ENCODE measurements at places on chromosomes 7 and 10.
A peak's percentile ranks its signal among the peaks of the same experiment; 100 is the strongest.

DNA sequence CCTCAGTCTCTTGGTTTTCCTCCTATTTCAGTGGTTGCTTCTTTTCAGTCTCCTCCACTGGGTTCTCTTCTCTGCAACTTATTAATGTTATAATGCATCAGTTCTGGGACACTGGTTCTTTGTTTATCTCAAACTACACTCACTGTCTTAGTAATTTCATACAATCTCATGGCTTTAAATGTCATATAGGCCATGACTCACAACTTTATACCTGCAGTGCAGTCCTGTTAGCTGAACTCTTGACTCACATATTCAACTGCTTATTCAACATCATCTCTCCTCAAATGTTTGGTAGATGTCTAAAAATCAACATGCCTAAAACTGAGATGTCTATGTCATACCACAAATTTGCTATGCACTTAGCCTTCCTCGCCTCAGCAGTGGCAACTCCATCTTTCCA is 101.2 kb upstream of the PALS2 start:
- no peak for DNase-seq

DNA sequence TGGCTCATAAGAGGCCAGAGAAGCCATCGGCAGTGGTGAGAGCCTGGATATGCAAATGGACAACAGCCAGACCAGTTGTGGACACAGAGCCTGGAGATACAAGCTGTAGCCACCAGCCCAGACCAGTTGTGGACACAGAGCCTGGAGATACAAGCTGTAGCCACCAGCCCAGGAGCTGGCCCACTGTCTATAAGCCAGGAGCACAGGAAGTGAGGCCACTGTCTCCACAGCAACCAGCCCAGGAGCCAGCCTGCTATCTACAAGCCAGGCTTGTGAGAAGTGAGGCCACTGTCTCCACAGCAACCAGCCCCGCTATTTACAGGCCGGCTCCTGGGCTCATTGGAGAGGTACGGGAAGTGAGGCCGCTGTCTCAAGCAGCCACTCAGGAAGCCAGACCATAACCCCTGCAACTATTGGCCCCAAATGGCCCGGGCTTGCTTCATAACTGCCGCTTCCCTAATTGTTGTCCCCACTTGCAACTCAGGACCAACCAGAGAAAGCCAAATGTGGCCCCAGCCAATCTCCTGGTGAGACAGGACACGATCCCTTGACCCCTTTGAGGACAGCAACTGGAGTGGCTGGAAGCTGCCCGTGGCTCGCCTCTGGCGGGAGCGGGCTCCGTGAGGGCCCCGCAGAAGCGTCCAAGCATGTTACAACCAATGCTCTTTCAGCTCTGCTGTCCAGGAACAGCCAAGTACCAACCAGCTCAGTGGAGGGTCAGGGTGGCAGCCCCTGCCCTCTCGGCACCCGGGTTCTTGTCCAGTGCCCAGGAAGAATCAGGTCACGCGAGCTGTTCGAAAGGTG is 44.1 kb upstream of the CNPY1 start:
- DNase-seq, result no peak

- peak; percentile 17 for DNase-seq
Measured at GRCh38 chr10:6014241-6014761, 37.0 kb upstream of the IL15RA start.

DNA sequence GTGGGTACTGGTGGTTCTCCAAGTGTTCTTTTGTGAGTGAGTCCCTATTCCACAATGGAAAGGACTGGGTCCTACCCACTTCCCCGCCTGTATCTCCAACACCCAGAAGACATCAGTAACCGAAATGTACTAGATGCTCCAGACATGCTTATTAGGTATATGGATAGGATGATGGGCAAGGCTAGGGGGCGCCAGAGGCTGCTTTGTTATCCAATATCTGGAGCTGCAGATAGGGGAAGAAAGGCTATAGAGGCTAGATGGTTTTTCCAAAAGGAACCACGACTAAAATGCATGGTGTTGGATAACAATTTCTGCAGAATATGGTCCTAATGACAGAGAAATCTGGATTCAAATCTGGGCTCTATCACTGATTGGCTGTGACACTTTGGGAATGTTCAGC is 56.2 kb upstream of the TM9SF3 start:
- DNase-seq, result peak; percentile 30

DNA sequence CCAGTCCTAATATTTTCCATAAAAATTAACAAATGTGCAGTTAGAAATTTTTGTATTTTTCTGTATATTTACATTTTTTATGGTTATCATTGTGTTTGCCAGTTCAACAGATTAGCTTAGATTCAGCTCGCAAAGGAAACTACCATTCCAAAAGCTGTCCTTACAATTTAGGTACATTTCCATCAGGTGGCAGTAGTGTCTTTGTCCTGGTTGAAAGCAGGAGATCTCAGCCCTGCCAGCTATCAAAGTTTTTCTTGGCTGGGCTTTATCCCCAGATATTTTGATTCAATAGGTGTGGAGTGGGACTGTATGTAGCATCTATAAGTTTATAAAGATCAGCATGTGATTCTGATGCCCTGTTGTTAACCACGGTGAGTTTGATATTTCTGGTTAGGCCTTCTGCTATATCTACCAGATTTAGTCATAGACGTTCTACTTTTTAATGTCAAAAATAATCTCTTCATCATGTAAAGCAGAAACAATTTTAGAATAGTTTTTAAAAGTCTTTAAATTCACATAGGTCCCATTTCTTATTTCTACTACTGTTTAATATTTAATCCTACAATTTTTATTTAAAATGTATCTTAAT is 15.5 kb upstream of the ICA1 start:
- no peak for DNase-seq

Data from stimulated activated CD8-positive, alpha-beta memory T cell treated with anti-CD3 and anti-CD28 coated beads, Interleukin-12 subunit alpha, Interleukin-12 subunit beta, amount 100 ng/mL, for 4 hours (primary cell).